T47D (cell line): ENCODE measurements at places on chromosomes 4 and X.
A peak's percentile ranks its signal among the peaks of the same experiment; 100 is the strongest.

DNA sequence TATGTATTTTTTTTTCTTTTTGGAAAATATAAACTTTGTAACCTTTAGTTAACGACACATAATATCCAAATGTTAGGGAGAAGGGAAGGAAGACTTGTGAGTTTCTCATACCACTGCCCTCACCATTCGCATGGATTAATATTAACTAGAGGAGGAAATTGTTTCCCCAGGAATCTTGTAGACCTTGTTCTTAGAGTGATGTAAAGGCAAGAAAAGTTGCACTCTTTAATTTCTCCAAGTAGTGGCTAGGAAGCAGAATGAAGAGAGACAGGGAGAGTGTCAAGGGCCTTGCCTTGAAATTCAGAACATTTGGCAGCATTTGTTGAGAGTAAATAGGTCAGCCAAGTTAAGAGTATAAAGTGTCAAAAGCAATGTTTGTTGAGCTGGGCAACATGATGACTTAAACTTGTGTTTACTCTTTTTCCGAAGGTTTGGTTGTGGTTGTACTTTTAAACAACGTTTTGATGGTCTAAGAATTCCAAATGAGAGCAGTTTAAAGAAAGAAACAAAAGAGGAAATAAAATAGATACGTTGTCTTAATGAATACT lies 105.7 kb downstream of the TENM3 start:
- DNase-seq = peak; percentile 23

DNA sequence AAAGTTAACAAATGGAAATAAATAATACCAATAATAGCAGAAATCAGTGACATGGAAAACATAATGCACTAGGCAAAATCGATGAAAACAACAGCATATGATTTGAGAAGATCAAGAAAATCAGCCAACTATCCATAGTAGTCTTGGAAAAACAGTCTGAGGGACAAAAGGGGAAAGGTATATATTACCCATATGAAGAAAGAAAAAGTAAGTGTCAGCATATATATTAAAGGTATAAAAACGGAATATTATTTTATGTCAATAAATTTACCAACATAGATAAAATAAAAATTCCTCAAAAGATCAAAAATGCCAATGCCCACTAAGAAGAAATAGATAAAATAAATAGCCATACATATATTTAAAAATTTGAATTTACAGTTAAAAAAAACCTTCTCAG lies 33.0 kb downstream of the ACTRT1 start:
- no peak for DNase-seq

GRCh38 chr4:52997132-52997416 lies 135.0 kb downstream of the RASL11B start:
- DNase-seq = no peak

GRCh38 chr4:68462691-68463090 lies 15.4 kb downstream of the TMPRSS11E start:
- DNase-seq = no peak

DNA sequence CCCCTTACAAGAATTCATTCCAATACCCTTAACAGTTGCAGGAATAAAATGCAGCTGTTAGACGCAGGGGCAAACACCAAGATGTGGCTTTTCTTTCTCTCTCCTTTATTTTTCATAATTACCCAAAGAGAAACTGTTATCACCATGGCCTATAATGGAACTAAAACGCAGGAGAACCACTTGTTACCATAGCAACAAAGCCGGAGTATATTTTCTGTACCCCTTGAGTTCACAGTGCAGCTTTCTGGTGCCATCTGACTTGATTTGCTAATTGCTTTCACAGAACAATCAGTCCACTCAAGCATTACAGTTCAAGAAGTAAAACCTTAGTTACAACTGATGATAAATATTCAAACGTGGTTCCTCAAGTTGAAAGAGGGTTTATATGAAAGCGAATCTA lies 157.9 kb downstream of the AMELX start:
- DNase-seq = no peak

DNA sequence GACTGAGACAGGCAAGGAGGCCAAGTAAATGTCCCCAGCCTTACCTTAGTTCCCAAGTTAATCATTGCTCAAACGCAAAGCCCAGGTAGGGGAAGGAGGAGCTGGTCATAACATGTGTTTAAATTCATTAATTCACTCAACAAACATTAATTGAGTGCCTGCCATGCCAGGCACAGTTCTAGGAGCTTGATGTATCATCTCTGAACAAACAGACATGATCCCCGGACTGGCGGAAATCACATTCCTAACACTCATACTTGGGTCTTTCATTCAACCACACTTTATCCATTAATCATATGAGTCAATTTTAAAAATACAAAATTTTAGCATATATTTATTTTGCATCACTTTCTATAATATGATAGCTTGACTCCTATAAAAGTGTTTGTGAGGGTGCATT lies 335.3 kb upstream of the NOCT start:
- no peak for DNase-seq

GRCh38 chr4:168656055-168656660 lies 159.3 kb downstream of the PALLD start:
- no peak for DNase-seq

DNA sequence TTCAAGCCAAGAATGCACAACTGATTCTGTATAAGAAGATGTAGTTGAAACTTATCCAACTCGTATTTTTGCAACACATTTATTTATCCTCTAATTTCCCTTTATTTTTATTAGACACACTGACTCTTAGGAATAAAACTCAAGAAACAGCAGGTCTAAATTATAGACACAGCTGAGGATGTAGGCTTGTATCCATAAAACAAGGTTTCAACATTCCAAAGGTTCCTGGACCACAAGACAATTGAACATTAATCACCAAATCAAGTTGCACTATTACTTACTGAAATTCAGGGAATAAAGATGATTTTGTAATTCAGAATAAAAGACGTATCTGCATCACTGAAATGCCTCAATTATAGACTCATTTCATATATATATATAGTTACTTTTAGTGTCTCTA lies 683.5 kb upstream of the GRIA3 start:
- DNase-seq = no peak

- DNase-seq = no peak
These were observed 108.0 kb upstream of the TLL1 start for GRCh38 chr4:165765053-165765452.

- DNase-seq = no peak
These were observed 873.5 kb downstream of the PDHA2 start for GRCh38 chr4:96713271-96713850.

DNA sequence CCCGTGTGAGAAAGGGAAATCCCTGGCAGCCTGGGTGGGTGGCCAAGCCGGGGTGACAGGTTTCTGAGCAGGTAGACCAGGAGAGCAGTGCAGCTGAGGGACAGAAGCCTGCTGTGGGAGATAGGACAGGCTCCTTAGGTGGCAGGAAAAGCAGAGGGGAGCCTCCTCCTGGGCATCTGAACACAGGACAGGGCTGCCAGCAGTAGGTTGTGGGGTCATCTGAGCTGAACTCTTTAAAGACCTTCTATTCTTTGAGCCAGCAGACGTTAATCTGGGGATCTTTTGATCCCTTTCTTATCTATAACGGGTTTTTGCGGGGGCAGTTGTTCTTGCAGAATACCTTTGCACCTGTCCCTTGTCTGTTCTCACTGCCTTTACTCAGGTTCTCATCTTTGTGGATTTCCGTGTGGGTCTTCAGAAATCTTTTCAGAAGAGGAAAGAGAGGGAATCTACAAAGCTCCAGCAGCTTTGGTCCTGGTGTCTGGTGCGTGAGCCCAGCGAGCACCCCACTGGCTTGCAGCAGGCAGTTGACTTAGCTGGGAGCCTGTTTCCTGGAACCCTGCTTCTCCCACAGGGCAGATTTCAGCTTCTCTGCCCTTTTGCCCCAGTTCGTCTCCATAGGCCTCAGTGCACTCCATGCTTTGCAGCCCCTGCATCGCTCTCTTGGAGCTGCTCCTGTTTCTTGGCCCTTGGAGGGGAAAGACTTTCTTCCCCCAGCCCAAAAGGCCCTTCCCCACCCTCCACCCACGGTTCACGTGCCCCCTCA lies 35.8 kb upstream of the TADA2B start:
- DNase-seq = no peak

GRCh38 chr4:185144601-185145240 lies 1.7 kb downstream of the SLC25A4 start:
- DNase-seq = no peak

- DNase-seq = no peak
These were observed 646.0 kb upstream of the PITX2 start for GRCh38 chr4:111268769-111269414.

DNA sequence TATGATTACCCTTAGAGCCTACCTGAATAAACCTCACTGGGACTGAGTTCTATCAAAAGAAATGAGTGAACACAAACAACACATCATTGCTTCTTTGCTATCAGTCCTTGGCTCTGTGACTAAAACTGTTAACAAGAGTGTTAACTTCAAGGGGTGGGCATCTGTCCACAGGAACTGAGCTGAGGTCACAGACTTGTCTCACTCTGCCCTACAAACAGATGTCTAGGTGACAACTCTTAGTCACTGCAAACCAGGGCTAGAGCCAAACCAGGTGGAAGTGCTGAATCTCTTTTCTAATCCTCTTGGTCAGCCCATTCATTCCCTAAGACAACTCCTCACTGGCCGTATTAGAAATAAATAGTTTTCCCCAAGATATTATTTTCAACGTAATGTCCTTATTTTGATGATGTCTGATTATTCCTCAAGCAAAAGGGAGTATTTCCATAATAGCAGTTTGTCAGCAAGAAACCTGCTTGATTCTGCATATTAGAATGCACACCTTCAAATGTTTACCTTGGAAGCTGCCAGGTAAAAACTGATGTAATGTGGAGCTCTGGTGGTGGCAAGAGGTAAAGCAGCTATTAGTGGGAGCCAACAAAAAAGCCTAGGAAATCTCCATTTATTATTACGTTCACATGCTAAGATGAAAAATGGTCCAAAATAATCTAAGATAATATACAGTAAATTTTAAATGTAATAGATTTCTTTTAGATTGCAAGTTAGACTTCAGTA lies 4.0 kb downstream of the COL25A1 start:
- DNase-seq = peak; percentile 48

DNA sequence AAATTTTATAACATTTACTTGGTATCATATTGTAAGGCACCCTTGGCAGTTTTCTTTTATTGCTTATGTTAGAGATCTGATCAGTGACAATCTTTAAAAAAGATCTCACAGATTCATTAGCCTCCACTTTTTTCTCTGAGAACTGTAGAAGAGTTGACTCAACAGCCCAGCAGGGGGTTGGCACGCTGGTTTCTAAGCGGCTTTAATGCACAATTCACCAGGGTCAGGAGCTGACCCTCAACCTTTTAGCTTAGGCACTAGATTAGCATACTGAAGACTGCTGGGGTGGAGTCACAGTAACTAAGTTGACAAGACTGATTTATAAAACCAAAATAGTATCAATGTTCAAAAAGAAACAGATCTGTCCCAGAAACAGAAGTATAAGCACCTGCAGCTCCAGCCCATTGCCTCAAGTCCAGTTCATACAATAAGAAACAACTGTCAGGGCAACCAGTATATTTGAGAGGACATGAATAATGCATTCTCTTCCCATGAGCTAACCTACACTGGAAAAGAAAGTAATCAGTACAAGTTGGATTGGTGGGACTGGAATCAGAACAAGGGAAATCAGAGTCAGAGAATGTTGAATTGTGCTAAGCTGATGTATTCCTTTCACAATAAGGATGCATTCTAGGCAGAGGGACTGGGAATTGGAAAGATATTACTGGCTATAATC lies 77.6 kb downstream of the PDE5A start:
- DNase-seq = no peak

DNA sequence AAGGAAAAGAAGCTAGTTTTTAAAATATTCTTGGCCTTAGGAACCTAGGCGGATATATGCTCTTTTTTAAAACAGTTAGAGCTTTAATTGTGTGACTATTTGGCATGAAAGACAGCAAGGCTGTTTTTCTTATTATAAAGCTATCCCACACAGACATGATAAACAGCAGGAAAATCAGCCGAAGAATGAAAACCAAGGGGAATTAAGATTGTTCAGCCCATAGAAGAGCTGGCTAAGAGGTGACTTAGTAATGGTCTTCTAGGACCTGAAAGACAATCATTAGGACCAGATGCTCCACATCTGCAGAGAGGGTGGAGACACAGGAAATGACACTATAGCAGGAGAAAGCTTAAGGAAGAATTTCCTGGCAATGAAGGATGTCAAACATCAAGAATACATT lies 171.4 kb upstream of the NRK start:
- DNase-seq = no peak

- DNase-seq = no peak
These were observed 735.1 kb upstream of the LCORL start for GRCh38 chr4:18756671-18757070.

- no peak for DNase-seq
These were observed 17.5 kb downstream of the RBBP7 start for GRCh38 chrX:16852617-16853179.

- DNase-seq = no peak
These were observed 75.6 kb downstream of the LRBA start for GRCh38 chr4:150939530-150939929.

DNA sequence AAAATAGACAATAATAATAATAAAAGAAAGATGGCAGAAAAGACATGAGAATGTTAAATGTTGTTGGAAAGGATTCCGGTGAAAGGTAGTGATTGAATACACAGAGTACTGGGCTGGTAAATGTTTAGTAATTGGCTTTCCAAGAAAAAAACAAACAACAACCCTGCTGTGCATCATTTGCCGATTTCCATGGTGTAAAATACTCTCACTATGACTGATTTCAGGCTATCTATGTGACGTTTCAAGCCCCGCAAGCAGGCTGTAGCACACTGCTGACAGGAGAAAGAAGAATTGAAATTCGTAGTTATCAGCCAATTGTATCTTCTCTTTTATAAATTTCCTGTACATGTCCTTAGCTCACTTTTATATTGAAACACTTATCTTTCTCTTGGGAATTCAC lies 13.6 kb upstream of the SEPTIN6 start:
- no peak for DNase-seq
